ENCODE measurements at places on chromosomes 2 and 18.

GRCh38 chr2:233082222-233082930 lies 22.2 kb downstream of the INPP5D start:
- DNase-seq = peak; percentile 55

DNA sequence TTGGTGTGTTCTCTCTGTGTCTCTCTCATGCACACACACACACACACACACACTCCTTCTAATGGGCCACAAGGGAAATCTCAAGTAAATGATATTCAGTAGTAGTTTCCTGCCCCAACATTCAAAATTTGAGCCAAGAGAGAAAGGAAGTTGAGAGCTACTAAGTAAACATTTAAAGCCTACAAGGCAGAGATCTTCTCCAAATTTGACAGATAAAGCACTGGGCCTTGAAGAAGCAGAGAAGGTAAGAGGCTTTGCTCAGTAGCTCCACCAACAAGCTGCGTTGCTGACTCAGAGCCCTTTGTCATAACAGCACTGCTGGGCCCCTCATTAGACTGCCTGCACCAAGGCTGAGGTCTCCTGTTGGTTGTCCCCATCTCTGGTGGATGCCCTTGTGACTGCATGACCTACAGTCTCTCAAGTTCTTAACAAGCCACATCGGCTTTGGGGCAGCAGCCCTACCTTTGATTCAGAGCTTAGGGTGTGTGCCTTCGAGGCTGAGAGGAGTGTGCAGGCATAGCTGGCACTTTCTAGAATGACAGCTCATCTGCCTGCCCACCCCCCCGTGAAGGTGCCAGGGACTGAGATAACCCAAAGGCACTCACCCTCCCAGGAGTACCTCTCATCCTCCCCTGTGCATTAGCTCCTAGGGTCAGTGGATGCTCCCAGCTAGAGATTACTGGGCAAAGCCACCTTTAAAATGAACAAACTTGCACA lies 32.3 kb upstream of the NEB start:
- DNase-seq = no peak

DNA sequence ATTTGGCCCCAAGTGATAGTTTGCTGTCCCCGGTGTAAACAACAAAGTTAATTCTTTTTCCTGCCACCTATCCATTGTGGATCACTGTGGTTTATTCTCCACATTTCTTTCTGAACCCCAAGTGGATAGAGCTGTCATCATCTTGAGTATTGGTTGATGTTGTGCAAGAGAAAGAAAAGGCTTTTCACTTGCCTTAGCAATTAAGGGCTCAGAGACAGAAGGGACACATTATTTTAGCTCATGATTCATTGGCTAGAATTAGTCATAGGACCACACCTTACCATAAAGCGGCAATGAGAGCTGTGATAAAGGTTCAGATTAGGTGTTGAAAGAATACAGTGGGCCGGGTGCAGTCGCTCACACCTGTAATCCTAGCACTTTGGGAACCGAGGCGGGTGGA lies 442.1 kb upstream of the DCC start:
- DNase-seq = no peak

- no peak for DNase-seq
Measured at GRCh38 chr2:45859682-45860081, 208.2 kb downstream of the PRKCE start.

DNA sequence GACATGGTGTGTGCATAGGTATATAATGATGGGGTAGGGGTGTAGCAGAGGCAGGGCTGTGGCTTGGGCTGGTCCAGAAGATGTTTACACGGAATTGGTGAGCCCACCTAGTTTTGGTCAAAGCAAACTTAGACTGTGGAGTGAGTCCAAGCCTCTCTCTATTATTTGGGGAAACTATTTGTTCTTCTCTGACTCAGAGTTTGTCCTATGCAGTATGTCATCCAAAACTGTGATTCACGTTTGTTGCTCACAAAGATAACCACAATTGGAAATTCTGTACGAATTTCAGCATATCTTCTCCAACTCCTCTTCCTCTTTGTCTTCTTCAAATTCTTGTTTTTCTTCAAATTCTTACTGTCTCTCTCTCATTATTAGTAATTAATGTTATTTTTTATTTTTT lies 292.9 kb downstream of the XIRP2 start:
- DNase-seq = no peak

GRCh38 chr2:70553334-70553583 lies 367 bp downstream of the TGFA start:
- DNase-seq = no peak

- DNase-seq = no peak
Measured at GRCh38 chr18:10089881-10090280, 176.1 kb downstream of the VAPA start.

DNA sequence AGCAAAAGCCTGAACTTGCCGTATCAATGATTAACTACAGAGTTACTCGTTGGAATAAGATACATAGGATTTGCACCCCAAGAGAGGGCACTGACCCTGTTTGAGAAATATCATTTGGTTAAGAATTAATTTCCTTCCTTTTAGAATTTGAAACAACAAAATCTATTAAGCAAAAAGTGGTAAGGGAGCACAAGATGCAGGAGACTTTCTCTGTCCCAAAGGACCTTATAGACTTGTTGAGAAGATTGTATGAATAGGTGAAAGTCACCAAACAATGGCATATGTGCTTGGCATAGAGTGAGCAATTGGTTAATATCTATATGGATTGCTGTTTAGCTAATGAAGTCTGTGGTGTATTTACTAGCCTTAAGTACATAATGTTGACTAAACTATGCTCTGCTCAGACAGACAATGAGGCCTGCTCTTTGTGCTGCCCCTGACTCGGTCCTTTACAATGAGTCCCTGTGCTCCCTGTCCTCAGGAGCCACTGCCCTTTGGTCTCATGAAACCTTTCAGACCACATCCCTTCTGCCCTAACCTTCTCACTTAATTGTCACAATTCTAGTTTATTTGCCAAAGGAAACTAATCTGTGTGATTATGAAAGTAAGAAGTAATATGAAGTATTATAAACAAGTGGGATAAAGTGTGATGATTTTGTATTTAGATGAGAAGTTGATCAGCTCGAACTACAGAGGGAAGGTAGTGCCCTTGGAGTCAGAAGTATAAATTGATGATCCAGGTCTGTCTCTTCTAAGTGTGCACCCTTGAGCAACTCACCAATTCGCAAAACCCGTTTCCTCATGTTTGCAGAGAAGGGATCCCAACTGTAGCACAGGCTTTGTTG lies 21.2 kb upstream of the HNMT start:
- DNase-seq = no peak

DNA sequence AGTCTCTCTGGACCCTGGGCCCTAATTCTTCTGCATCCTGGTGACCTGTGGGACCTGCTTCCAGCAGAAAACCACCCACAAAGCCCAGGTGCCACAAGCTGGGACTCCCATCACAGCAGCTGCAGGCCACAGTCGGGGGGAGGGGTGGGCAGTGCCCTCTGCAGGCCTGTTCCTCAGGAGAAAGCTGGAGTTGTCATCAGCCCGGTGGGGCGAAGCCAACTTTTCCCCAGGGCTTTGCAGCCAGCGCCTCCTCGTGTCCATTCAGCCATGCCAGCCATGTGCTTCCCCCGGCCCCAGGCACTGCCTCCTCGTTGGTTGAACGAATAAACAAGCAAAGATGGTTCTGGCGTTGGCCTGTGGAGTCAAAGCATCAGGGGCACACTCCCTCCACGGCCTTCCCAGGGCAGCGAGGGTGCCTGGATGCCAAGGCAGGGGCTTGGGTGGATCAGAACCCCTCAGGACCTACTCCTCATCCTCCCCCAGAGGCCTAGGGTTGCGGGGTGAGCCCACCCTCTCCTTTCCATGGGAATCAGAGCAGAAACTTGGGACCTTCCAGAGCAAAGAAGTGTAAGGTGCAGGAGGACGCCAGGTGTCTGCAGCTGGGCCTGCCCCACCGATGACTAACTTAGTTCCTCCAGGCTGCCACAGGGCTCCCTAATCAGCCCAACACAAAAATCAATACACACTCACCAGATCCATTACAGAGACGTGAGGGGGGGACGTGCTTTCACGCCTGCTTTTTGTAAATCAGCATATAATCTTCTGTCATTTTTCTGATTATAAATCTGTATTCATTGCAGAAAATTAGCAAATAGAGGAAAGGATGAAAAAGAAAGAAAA lies 75.7 kb upstream of the RAB6C start:
- peak; percentile 58 for DNase-seq

GRCh38 chr2:236904389-236905263 lies 181.1 kb upstream of the COPS8 start:
- no peak for DNase-seq

DNA sequence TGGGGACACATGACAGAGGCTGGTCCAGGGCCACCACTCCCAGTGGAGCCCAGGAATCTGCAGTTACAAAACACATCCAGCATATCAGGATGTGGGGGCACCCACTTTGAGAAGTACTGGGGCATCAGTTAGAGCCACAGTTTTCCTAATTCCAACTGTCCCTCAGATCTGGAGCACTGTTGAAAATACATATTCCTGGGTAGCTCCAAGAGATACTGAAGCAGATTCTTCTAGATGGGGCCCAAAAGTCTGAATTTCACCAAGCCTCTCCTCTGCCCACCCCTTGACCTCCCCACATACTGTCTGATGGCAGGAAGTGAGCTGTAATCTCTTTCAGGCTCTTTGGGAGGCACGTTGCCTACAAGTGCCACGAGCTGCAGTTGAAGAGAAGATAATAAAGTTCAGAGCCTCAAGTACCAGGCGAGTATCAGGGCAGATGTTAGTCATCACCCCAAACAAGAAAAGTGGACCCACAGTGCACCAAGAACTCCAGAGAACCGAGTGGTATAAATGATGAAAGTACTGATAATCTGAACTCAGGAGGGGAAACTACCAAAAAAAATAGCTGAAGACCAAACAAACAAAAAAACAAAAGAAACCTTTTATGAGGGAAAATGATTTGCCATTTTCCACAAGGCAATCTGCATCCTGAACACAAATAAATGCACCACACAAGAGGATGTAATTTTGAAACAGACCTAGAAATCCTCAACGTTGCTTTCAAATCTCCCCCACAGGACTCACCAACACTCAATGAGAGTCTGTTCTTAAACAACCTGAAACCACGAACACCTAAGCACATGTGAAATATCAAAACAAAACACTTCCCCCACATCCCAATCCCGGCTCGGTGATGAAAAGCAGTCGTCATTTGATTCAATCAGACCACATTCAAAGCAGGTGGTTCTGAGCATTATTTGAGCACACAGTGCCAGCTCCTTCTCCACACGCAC lies 98.7 kb downstream of the TCF4 start:
- no peak for DNase-seq

DNA sequence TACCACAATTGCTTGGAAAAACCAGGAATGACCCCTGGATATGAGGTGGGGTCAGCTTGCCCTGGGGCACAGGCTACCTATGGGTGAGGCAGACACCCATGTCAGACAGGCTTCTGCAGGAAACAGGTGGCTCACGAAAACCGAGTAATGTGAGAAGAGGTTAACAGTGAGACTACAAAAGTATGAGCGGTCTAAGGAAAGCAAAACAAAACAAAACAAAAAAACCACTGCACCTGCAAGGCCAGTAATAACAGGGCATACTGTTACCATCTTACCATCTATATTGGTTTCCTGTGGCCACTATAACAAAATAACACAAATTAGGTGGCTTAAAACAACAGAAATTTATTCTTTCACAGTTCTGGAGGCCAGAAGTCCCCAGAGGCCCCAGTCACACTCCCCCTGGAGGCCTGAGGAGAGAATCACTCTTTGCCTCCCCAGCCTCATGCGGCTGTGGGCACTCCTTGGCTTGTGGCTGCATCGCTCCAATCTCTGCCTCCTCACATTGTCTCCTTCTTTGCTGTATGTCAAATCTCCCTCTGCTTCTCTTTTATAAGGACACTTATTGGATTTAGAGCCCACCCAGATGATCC lies 86.6 kb upstream of the EPC2 start:
- DNase-seq = no peak

DNA sequence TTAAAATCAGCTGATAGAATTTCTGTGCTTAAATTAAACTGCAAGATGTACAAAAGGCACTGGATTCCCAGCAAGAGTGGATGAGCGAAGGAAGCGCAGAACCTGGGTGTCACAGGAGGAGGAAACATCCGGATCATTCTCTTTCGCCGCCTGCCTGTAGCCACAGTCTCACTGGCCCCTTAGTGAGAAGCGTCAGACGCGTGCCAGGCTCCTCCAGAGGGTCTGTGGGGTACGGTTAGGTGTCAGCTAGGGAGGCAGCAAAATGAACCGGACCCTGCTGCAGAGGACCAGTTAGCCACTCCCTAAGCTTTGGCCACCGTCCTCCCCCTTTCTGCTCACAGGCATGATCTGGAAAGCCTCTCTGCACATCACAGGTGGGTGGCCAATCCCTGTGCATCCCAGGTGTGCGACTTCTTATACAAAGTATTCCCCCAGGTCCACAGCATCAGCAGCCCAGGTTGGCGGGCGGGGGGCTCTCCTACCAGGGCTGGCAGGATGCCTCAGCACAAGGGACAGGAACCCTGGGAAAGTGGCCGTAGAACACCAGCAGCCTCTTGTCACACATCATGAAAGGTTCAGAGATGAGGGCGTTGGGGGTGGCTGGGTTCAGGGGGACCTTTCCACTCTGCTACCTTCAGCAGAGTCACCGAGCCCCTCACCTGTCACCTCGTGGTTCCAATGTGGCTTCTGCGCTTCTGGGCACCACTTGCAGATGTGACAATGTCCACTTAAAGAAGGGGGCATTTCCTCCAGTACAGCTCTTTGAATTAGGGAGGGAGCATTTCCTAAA lies 61.1 kb upstream of the SLC66A3 start:
- no peak for DNase-seq

- DNase-seq = no peak
Measured at GRCh38 chr2:232569541-232569940, 19.1 kb downstream of the EIF4E2 start.

- no peak for DNase-seq
Measured at GRCh38 chr2:100012561-100012960, 129.8 kb downstream of the AFF3 start.

GRCh38 chr18:9950289-9951016 lies 36.6 kb downstream of the VAPA start:
- no peak for DNase-seq

DNA sequence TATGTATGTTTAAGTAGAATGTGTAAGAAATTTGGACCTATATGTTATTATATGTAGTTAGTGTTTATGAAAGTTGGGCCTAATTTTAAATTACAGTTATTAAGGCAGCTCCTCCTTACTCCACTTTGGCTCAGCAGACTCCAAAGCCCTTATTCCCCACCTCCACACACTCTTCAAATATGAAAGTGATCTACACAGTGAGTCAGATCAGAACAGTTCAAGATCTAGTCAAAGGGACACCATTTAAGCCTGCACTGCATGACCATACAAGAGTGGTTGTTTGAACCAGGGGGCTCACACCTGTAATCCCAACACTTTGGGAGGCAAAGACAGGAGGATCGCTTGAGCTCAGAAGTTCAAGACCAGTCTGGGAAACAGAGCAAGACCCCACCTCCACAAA lies 21.2 kb upstream of the PMAIP1 start:
- no peak for DNase-seq

GRCh38 chr18:7856116-7856515 lies 289.0 kb downstream of the PTPRM start:
- DNase-seq = no peak

- DNase-seq = no peak
Measured at GRCh38 chr2:158907926-158908456, 60.4 kb upstream of the TANC1 start.

GRCh38 chr18:7729868-7730267 lies 162.8 kb downstream of the PTPRM start:
- no peak for DNase-seq
